ENCODE measurements at places on chromosomes 4 and X.
A peak's percentile ranks its signal among the peaks of the same experiment; 100 is the strongest.

DNA sequence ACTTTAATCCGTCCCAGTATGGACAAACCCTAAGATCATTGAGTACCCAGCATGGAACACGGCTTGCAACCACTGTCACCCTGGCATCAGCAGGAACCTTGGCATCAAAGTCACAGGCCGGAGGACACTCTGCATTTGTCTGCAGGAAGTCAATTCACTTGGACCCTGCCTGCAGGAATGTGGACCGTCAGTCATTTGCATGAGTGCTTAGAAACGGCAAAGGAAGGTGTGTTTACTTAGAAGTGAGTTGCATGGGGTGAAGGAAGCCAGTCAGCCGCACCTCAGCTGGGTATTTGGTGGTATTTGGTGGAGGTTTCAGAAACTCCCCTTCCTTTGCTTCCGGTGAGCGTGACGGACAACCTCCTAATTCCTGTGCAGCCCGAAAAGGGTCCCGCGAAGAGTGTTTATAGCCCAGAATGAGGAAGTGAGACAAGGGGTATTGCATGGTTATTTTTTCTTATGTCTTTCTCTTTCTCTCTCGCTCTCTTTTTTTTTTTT, 15.5 kb downstream of the P2RY8 start:
- no peak for DNase-seq

- no peak for DNase-seq
Measured at GRCh38 chrX:72141372-72142004, 9.8 kb upstream of the RTL5 start.

DNA sequence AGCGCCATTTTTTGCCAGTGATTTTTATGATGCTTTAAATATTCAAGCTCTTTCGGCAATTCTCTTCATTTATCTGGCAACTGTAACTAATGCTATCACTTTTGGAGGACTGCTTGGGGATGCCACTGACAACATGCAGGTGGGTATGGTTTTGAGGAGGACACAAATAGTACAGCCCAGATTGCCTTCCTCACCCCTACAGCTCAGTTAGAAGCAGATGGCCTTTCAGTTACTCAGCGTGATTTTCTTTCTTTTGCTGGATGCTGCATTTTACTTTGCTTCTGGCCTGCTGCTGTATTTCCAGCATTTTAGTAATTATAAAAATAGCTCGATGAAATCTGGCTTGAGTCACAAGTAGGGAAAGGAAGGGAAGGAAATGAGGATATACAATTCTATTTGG, 114.7 kb downstream of the SLC4A4 start:
- no peak for DNase-seq

DNA sequence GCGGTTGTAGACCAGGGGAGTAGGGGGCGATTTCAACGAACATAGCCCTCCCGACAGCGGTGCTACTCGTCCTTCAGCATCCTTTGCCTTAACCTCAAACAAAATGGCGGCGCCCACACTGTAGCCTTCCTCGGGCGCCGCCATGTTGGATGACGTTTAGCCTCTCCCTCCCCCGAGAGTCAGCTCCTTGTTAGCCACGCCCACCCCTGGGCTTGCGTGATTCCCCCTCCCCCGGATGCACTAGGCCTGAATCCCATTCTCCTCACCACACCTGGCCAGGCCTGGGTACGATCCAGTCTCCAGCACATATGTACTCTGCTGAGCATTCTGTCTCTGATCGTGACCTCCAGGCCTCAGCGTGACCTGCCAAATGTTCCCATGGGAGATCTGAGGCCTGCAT, 49.0 kb upstream of the ZNF157 start:
- DNase-seq, result no peak

DNA sequence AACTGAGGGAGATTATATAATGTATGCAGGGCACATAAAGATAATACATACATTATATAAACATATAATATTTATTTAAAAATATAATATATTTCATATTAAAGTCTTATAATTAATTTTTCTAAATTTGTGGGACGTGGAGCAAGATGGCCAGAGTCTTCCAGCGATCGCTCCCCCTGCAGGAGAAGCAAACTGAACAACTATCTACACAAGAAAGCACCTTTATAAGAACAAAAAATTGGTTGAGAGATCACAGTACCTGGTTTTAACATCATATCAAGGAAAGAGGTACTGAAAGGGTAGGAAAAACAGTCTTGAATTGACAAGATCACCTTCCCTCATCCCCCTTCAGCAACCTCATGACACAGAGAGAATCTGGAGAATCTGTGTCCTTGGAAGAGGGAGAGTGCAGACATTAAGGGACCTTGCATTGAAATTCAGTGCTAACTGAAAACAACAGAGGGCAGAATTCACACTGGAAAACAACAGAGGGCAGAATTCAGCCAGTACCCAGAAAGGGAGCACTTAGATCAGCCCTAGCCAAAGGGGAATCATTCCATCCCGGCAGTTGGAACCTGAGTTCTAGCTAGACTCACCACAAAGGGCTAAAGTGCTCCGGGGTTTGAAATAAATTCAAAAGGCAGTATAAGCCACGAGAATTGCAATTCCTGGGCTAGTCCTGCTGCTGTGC, 262.5 kb upstream of the NDST3 start:
- DNase-seq, result no peak

DNA sequence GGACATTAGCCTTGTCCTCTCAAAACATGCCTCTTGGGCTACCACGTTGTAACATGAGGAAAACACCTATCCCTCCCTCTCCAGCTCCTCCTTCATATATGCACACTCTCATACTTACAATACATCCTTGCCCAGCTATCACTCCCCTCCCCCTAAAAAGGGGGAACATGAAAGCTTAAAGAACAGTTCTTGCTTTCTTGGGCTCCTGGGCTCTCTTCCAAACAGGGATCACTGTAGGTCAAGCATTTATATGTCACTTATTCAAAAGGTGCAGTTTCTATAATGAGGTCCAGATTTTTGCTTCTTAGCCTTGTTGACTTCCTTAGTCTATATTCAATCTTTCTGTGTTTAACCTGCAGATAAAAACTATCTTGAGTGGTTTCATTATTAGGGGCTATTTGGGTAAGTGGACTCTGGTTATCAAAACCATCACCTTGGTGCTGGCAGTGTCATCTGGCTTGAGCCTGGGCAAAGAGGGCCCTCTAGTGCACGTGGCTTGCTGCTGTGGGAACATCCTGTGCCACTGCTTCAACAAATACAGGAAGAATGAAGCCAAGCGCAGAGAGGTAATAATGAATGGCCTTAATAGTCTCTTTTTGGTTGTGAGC, 119.4 kb downstream of the AKAP4 start:
- no peak for DNase-seq

- no peak for DNase-seq
Measured at GRCh38 chr4:41236508-41236907, 20.2 kb upstream of the UCHL1 start.

GRCh38 chrX:115616943-115617563, 56.1 kb downstream of the PLS3 start:
- no peak for DNase-seq

- no peak for DNase-seq
Measured at GRCh38 chr4:164438321-164438720, 315.6 kb upstream of the SMIM31 start.

DNA sequence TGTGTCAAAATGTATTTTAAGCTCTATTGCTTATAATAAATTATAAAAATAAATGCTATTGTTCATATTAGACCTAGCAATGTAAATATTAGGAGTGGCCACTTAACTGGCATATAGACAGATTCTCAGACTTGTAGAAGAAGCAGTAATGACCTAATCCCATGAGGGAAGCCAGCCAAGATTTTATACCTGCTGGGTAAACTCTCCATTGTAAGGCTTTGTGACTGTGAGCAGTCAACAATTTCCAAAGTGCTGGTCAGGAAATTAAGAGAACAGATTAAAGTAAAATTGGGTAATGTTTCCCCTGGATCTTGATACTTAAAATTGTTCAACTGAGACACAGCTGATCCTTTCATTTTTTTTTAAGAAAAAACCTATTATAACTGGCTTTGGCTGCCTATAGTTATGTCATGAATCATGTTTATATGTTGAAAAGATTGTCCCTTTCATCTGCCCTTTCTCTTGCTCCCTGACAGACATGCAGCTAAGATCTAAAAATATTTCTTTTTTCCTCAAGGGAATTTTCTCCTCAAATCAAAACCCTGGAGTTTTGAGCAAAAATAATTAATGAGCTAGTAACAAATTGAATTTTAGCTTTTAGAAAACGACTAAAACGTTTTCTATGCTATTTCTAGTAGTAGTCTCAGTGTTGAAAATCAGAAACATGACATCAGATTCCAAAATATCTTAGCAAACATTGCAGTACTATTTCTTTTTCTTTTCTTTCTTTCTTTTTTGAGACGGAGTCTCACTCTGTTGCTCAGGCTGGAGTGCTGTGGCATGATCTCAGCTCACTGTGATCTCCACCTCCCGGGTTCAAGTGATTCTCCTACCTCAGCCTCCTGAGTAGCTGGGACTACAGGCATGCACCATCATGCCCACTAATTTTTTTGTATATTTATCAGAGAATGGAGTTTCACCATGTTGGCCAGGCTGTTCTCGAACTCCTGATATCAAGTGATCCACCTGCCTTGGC, 77.9 kb downstream of the ADGRL3 start:
- DNase-seq, result no peak

DNA sequence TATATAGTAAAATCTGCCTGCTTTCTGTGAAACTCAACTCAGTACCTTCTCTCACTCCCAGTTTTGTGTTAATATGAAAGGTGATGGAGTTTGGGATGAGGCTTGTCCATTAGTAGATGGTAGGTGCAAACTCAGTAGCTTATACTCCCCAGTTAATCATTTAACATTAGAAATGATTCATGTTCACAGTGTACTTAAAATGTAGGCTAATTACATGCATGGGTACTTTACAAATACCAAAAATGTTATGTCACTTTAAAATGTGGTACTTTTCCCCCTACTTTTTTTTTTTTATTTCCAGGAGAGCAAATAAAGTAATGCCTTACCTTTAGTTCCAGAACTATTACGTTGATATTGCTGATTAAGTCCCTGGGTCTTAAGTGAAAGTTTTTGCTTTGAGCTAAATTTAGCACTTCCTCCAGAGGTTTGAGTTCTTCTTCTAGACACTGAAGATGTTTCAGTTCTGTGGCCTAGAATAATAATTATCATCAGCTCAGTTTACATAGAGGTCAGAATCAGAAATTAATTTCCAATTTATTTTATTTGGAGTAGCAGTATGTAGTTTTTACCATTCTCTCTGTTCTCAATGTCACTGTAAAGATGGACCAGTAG, 3.0 kb downstream of the IL2 start:
- DNase-seq, result no peak

DNA sequence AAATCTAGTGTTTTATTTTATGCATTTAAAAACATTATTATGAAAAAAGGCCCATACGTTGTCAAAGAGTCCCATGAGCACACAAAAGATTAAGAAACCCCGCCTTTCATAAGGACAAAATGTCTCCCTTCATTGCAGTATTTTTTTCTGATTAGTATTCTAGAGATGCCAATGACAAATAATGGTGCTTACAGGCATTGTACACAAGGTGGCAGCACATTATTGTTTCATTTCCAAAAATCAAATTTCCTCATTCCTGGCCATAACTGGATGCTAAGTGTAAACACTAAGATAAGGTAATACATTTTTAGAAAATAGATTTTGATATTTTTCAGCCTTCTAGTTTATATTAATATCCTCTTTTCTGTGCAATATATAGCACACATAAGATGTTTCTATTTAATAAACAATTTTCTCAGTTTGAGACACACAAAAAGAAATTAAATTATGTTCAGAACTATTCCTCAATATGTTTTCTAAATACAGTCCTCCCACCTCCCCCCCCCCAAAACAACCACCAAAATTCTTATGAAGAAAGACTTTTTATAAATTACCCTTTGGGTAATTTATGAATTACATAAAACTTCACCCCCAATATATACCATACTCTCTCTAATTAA, 47.7 kb downstream of the TIGD2 start:
- DNase-seq, result no peak

GRCh38 chr4:95549246-95550114, 707 bp upstream of the UNC5C start:
- no peak for DNase-seq

- no peak for DNase-seq
Measured at GRCh38 chrX:122512561-122513072, 671.5 kb upstream of the GRIA3 start.

GRCh38 chrX:103063191-103063845, 653 bp downstream of the BEX1 start:
- no peak for DNase-seq

- DNase-seq, result no peak
Measured at GRCh38 chrX:18894156-18894555, 89.8 kb downstream of the PHKA2 start.

- DNase-seq, result peak; percentile 79
Measured at GRCh38 chr4:40238700-40239548, 42.1 kb downstream of the RHOH start.

GRCh38 chr4:70099206-70099605, 49.0 kb downstream of the HTN1 start:
- DNase-seq, result no peak

DNA sequence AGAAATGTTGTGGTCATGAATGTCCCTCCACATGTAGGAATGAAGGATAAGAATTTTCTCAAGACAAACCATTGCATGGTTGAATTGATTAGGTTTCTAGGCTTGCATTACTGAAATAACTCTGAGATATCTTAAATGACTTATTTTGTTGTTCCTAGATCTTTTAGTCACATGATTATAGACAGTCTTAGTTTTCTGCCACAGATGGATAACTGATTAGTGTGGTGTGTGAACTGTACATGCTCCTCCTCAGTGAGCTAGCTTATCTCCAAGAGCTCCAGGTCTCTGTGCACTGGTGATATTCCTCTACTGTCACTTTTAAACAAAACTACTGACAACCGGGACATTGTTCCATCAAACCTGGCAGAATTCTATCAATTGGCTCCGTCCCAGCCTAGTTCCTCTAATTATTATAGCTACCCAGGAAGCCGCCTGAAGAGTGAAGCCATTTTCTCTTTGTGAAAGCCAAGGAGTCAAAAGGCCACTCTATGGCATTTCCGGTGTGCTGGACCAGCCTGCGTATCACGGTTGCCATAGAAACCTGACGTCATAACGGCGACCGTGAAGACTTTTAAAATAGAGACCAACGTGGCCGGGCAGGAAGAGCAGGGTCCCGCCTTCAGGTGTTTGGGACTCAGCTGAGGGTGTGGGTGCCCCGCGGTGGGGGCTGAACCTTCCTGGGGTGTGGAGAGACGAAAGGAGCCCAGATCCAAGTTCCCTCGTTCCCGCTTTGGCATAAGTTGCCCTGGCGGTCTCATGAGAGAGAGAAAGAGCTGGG, 28.1 kb downstream of the BEX3 start:
- DNase-seq, result no peak

GRCh38 chr4:174352061-174352819, 68.5 kb downstream of the CEP44 start:
- DNase-seq, result no peak

DNA sequence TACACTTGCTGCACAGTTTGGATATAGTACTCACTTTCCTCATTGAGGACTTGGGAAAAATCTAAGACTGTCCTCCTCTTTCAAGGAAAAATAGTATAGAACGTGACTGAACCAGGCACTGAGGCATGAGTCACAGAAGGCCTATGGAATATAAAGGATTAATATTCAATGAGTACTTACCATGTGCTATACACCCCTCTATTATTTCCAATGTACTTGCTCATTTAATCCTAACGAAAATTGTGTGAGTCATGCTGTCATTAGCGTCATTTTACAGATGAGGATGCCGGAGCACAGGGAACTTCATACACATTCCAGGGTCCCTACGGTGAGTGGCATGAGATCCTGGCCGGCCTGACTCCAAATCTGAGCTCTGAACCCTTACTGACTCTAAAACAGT, 2136.2 kb upstream of the TENM3 start:
- no peak for DNase-seq
